ENCODE measurements at places on chromosomes 1 and 21.

DNA sequence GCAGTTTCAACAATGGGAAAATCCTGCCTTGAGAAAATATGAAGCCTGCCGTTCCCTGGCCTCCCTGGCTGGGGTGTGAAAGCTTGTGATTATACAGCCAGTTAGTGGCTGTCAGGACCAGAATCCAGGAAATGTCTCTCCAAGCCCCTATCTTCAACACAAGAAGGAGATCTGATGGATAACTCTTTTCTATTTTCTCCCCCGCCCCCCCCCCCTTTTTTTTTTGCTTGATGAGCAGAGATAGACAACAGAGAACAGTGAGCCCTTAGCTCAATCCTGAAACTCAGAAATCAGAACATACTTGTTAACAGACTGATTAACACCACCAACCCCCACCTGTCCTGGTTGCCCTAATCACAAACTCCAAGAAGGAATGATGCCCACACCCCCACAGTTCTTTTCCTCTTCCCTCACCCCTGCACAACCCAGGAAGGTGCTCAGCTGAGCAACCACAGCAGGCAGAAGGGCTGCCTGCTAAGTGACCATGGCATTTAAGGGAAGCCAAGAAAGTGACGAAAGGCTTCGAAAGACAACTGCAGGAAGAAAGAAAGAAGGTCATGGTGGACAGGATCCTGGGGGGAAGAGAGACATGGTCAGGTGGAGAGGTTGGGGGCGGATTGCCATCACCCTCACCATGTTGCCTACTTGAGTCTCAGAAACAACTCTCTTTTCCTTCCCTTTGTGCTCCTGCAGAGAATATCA, 12.3 kb upstream of the DENND2D start:
- DNase-seq, result no peak

GRCh38 chr1:4601941-4602340, 52.5 kb upstream of the AJAP1 start:
- no peak for DNase-seq

DNA sequence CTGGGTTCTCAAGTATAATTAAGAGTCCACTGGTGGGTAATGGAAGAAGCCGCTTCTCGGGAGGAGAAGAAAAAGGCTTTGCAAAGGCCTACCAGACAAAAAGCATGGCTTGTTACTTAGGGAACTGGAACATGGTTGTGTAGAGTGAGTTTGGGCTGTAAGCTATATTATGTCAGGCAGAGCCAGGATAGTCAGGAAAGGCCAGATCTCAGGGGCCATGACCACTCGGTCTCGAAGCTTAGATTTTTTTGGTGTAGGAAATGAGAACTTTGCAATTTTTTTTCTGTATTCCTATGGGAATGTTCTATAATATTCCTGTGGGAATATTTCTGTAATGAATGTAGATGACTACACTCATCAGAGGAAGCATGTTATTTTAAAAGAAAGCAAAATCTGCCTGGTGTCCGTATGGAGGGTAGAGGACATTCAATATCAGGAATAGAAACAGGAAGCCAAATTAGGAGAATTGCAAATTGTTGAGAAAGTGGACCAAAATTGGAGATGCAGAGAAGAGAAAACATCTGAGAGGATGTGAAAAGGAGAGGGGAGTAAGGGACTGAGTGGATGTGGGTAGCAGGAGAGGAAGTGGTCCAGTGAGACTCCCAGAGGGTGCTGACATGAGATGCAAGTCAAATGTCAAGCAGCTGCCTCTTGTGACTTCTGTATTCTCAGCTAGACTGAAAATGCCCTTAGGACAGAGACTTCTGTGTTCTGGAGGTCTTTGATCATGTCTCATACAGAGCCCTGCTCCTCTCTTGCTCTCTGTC, 45.2 kb upstream of the HAO2 start:
- DNase-seq, result no peak

DNA sequence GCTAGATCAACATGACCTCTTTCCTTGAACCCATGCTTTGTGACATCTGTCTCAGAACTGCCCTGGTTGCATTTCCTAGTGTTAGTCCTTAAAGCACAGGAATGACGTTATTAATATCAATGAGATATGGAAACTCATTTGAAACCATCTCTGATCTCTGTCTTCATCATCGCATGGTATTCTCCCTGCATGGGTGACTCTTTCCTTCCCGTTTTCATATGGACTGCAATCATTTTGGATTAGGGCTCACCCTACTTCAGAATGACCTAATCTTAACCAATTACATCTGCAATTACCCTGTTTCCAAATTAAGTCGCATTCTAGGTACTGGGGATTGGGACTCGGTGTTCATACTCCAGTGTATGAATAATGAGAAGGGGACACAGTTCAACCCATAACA, 41.7 kb upstream of the DISC1 start:
- no peak for DNase-seq

GRCh38 chr1:240496941-240497340, 115.0 kb downstream of the GREM2 start:
- no peak for DNase-seq

DNA sequence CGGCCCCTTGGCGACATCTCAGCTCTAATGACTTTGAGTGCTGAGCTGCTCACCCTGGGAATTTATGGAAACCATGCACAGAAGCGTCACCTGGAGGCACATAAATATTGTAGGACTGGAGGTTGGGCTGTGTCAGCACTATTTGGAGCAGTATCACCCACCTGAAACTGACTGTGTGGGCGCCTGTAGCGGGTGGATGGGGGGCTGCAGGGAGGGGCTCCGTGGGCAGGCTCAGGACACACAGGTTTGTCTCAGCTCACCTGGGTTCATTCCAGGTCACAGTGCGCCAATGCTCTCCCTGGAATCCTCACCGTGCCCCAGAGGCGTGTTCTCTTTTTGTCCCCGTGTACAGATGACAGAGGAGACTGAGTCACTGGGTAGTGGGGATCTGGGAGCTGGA, 74.8 kb upstream of the ACTL8 start:
- DNase-seq, result no peak

DNA sequence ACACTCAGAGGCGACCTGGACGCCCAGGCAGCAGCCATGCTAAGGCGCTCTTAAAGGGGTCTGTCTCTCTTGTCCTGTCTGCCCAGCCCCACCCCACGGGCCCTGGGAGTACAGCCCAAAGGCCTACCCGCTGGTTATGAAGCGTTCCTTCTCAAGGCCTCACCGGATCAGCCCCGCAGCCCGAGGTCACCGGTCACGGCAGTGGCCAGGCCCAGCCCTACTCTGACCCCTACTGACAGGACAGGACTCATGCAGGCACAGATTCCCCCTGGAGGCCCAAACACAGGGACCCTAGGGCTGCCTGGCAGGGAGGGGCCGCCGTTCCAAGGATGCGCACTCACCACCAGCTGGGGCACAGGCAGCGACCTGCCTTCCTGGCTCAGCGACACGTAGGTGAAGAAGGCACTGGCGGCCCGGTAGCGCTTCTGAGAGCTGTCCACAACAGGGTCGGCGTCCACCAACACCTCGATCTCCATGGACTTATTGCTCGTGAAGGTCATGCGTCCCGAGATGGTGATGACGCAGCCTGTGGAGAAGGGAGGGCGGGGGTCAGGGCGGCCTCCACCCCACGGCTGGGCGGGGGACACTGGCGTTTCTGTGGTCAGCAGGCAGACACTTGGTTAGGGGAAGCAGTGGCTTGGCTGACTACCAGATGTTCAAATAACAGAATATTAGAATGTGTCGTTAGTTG, 20.0 kb upstream of the GPR153 start:
- DNase-seq, result no peak

DNA sequence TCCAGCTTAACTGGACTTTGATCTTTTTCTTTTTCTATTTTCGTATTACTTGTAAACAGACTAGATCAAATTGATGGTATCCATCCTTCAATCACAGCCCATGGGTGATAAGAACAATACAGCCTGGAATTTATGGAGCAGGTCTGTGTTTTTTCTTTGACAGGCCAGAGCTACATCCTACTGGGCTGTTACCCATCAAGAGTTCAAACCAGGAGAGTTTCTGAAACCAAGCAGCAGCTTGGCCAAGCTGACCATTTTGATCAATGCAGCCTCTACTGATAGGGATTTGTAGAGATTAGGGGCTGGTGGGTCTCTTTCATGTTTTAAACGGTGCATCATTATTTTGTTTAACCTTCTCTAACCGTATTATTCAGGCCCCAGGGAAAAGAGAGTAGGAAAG, 24.3 kb upstream of the CCDC190 start:
- no peak for DNase-seq

- DNase-seq, result no peak
Observed at GRCh38 chr1:5507340-5507739, 484.9 kb downstream of the NPHP4 start.

DNA sequence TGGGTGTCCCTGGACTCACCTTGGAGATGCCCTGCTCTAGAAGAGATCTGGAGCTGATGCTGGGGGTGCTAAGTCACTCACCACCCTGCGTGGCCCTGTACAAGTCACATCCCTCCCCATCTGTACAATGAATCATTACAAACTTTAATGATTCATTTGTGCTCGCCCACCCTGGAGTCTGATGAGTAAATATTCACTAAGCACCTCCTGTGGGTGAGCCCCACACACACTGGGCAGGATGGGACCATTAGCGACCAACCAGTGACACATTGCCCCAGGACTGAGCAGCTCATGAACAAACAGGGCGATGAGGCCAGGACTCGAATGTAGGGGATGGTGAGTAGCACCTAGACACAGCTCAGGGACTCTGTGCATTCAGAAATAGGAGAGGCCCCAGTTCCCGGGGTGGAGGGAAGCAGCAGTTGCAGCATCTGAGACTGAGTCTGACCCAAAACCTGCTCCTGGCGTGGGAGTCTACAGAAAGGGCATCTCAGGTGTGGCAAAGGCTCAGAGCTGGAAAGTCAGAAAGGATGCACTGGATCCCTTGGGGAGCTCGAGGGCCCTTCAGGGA, 18.1 kb upstream of the PDZK1IP1 start:
- DNase-seq, result no peak

GRCh38 chr1:60903591-60903990, 178.8 kb upstream of the NFIA start:
- DNase-seq, result no peak
